Spleen (tissue), 13 donors: ENCODE measurements at places on chromosomes 3 and 15. TPM values are rescaled to one million over a fixed set of nuclear protein-coding genes. Genes with fewer than 3 reads are reported as not detected.

- no peak for DNase-seq
- peaks cover 98% of the 10 kb centered on the region for H3K4me1 ChIP-seq
- peaks cover 10% of the 10 kb centered on the region for H3K36me3 ChIP-seq
- H3K27me3 ChIP-seq = no peaks in the 10 kb centered on the region
- H3K4me3 ChIP-seq = no peak overlapping the region
- peak overlapping the region; percentile 94 for H3K27ac ChIP-seq
These were observed 2.9 kb downstream of the STOML1 start for GRCh38 chr15:73989001-73989798.

DNA sequence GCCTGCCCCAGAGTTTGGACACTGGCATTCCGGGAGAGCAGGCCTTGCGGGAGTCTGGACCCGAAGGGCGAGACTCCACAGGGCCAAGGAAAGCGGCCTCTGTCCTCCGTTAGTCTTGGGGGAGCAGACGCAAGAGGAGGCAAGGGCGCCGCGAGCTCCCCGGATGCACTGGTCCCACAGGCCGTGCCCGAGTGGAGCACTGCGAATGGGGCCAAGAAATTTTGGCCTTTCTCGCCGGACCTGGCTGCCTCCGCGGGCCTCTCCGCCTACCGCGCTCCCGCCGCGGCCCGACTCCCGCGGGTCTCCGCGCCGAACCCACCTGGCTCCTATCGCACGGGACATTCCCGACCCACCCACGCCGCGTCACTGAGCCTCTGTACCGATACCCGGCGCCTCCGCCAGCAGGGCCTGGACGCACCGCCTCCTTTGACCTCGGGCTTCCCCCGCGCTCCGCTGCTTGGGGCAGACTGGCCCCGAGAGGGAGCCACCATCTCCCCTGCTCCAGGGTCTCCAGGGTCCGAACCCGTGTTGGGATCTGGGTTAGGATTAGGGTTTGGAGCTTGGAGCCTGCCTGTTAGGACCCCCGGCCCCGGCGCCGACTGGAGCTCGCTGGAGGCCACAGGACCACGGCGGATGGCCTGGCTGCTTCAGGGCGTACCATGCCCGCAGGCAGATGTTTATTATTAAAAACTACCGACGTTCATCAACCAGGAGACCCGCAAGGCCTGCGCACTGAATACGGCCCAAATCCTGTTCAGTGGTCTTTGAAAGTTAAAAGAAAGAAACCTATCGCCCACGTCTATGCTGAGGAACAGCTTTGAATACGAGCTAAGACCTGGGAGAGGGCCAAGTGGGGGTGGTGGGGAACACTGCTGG, 11.7 kb downstream of the SHOX2 start:
- no peaks in the 10 kb centered on the region for H3K36me3 ChIP-seq
- no peak overlapping the region for H3K27ac ChIP-seq
- DNase-seq = peak; percentile 74
- peaks cover 97% of the 10 kb centered on the region for H3K27me3 ChIP-seq
- no peak overlapping the region for H3K4me3 ChIP-seq
- H3K4me1 ChIP-seq = peaks cover 24% of the 10 kb centered on the region

DNA sequence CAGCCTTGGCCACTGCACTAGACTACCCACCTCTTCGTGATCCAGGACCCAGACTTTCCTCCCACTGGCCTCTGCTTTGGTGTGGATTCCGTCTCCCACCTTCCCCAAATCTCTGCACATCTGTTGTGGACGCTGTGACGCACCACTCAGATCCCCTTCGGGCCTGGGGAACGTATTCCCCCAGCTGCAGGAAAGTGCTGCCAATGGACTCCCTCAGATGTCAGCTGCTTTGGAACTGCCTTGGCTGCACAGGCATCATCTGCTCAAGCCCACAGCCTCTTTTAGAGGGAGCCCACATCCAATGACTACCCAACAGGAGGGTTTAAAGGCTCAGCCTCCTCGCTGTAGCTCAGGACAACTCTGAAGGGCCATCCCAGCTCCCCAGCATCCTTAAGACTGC, 134.2 kb upstream of the RAD18 start:
- DNase-seq = no peak
- H3K36me3 ChIP-seq = no peaks in the 10 kb centered on the region
- no peak overlapping the region for H3K27ac ChIP-seq

GRCh38 chr15:98767692-98768091, 119.4 kb downstream of the IGF1R start:
- H3K36me3 ChIP-seq = no peaks in the 10 kb centered on the region
- H3K4me3 ChIP-seq = no peak overlapping the region
- DNase-seq = no peak
- H3K27me3 ChIP-seq = no peaks in the 10 kb centered on the region
- peaks cover 27% of the 10 kb centered on the region for H3K4me1 ChIP-seq

GRCh38 chr15:47870300-47870955, 153.1 kb downstream of the SEMA6D start:
- no peak for DNase-seq
- H3K36me3 ChIP-seq = no peaks in the 10 kb centered on the region
- no peaks in the 10 kb centered on the region for H3K27me3 ChIP-seq
- no peak overlapping the region for H3K4me3 ChIP-seq

DNA sequence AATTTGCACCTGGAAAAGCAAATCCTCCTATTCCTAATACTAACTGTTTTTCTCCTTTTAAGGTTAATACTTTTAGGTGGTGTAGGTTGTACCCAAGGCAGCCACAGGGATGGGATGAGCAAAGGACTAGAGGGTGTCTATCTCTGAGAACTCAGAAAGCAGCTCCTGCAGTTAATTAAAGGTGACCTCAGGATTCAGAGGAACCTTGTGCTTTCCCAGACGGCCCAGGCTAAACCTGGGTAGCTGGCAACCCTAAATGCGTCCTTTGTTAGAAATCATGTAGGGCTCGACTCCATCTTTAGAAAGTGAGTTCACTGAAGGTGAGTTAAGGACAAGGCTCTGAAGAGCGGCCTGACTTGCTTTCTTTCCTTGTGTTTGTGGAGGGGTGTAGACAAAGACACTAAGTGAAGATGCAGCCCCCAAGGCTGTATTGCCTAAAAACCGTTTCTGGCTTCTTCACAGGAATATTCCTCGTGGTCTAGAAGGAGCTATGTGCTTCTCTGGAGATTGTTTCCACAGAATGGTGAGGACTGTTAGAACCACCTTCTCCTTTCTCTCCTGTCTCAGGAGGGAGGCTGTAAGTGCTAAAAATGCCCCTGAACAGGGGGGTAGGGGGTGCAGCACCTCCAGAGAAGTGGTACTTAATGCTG, 14.9 kb downstream of the FNDC3B start:
- H3K36me3 ChIP-seq = no peaks in the 10 kb centered on the region
- peaks cover 41% of the 10 kb centered on the region for H3K4me1 ChIP-seq
- H3K4me3 ChIP-seq = no peak overlapping the region
- DNase-seq = no peak
- H3K27ac ChIP-seq = peak overlapping the region; percentile 68

DNA sequence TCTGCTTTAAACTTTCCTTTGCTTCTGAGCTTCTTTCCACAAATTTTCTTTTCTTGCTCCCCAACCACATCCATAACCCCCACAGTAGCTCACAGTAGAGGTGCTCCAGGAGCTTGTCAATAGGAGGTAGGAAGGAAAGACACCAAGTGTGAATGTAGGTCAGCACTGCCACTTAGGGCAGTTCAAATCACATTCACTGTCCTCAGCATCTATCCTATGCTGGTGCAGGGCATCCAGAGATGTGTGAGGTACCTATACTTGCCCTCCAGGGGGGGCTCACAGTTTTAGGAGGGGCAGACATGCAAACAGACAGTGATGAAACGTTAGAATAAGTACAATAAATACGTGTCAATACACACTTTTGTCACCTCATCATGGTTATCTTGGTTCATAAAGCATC, 1.5 kb upstream of the SPSB4 start:
- no peak overlapping the region for H3K27ac ChIP-seq
- H3K4me3 ChIP-seq = no peak overlapping the region
- DNase-seq = no peak
- H3K27me3 ChIP-seq = peaks cover 3% of the 10 kb centered on the region
- peaks cover 18% of the 10 kb centered on the region for H3K4me1 ChIP-seq
- no peaks in the 10 kb centered on the region for H3K36me3 ChIP-seq

DNA sequence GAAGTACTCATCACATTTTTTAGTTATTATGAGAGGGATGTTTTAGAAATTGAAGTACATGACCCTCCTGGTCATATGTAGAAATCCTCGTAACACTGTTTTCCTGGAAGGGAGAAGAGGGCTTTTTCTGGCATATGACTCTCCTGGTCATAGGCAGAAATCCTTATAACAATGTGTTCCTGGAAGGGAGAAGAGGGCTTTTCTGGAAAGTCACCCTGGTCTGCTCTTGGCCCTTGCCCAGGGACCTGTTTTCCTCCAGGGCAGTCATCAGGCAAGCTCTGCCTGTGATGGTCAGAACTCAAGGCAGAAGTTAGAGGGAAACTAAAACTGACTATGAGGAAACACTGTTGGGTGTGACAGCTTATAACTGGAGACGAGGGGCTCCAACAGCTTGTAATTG, 27.7 kb downstream of the LAMP3 start:
- H3K4me1 ChIP-seq = no peaks in the 10 kb centered on the region
- no peak overlapping the region for H3K27ac ChIP-seq
- no peaks in the 10 kb centered on the region for H3K27me3 ChIP-seq
- DNase-seq = no peak

GRCh38 chr15:46442901-46443590, 808.2 kb downstream of the SQOR start:
- H3K27ac ChIP-seq = peak overlapping the region; percentile 13
- H3K4me1 ChIP-seq = no peaks in the 10 kb centered on the region
- H3K4me3 ChIP-seq = no peak overlapping the region
- no peaks in the 10 kb centered on the region for H3K36me3 ChIP-seq
- no peaks in the 10 kb centered on the region for H3K27me3 ChIP-seq

DNA sequence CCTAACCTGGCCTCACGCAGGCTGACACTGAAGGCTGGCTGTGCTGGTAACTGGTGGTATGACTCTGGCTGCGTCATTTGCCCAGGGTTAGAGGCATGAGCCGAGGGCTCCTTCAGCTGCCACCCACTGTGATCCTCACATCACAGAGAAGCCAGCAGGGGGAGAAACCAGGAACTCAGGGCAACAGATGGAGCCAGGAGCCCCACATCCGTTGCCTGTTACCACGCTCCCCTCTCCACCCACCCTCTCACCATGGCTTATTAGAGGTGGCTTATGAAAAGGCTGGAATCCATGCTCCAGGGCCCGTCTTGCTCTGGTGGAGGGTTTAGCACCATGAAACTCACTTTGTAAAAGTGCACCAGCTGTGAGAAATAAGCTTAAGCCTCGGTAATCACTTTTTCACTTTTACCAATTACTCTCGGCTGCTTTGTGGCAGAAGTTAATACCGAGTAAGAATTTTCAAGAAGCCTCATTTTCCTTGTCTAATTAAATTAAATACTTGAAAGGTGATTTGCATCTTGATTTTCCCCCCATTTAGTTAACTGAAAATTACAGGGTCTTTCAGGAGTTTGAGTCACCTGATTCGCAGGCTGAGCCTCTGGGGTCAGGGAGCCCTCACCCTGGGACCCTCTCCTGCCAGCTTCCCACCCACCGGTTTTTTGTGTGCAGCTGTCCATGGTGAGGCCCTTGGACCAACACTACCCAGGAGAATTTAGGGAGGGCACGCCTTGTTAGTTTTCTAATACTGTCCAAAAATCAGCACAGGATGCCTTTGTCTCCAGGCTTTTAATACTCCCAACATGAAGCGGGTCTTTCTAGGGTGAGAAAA, 60.9 kb downstream of the ASB7 start:
- H3K27me3 ChIP-seq = peaks cover 10% of the 10 kb centered on the region
- DNase-seq = no peak
- H3K4me1 ChIP-seq = no peaks in the 10 kb centered on the region
- no peaks in the 10 kb centered on the region for H3K36me3 ChIP-seq
- no peak overlapping the region for H3K4me3 ChIP-seq

GRCh38 chr15:64912379-64913325, 950 bp downstream of the ANKDD1A start:
- peaks cover 24% of the 10 kb centered on the region for H3K4me1 ChIP-seq
- H3K36me3 ChIP-seq = no peaks in the 10 kb centered on the region
- H3K4me3 ChIP-seq = peak overlapping the region; percentile 49
- H3K27ac ChIP-seq = peak overlapping the region; percentile 79
- H3K27me3 ChIP-seq = peaks cover 6% of the 10 kb centered on the region
- DNase-seq = no peak

GRCh38 chr3:179376474-179376873, 29.0 kb downstream of the MFN1 start:
- H3K4me3 ChIP-seq = no peak overlapping the region
- no peak overlapping the region for H3K27ac ChIP-seq
- no peaks in the 10 kb centered on the region for H3K27me3 ChIP-seq
- no peaks in the 10 kb centered on the region for H3K4me1 ChIP-seq
- H3K36me3 ChIP-seq = peaks cover 35% of the 10 kb centered on the region
- DNase-seq = no peak

DNA sequence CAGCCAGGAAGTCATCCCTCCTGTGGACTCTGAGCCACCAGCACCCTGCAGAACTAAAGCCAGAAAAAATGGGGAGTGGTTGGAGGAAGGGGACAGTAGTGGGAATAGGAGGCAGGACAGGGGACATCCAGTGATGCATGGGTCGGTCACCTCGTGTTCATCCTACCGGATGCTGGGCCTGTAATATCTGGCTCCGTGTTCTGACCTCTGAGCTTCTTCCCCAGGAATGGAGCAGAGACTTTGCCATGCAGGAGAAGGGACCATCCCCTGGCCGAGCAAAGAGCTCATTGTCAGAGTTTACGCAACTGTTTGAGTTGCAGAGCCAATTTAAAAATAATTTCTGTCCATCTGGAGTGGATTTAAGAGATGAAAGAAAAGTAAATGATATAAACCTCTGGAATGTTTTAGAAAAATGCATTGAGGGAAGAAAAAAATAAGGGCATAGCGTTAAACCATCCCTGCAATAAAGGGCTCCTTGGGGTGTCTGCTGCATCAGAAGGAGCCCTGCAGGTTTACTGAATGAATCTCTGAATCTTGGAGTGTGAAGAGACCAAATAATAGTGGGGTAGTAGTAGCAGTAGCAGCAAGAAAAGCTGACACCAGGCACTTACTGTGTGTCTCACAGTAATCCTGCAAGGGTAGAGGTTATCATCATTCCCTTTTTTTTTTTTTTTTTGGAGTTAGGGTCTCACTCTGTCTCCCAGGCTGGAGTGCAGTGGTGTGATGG, 70.9 kb downstream of the AAGAB start:
- no peak overlapping the region for H3K4me3 ChIP-seq
- no peak overlapping the region for H3K27ac ChIP-seq
- peaks cover 97% of the 10 kb centered on the region for H3K36me3 ChIP-seq

GRCh38 chr15:95503107-95503506, 827.4 kb upstream of the NR2F2 start:
- no peak overlapping the region for H3K4me3 ChIP-seq
- H3K36me3 ChIP-seq = no peaks in the 10 kb centered on the region
- no peak overlapping the region for H3K27ac ChIP-seq
- no peaks in the 10 kb centered on the region for H3K4me1 ChIP-seq

DNA sequence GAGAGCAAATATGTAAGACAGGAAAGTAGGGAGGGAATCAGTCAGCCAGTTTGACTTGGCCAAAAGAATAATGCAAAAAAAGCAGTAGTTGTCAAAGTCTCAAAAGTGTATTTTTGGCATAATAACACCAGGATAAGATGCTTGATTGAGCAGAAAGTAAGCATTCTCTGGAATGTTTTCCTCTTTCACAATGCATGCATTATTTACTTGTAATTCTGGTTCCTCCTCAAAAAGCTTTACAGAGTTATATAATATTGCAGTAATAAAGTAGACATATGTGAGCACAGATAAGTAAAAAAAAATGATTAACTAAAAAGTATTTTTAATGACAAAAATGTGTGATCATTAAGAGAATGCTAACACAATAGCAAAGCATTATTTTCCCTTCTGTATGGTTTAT, 285.9 kb upstream of the BCHE start:
- no peaks in the 10 kb centered on the region for H3K27me3 ChIP-seq
- no peak overlapping the region for H3K27ac ChIP-seq
- DNase-seq = no peak
- no peak overlapping the region for H3K4me3 ChIP-seq
- no peaks in the 10 kb centered on the region for H3K36me3 ChIP-seq

The C3orf33 gene
- 2.2 TPM for total RNA-seq

The IRAK2 gene
- total RNA-seq = 10.3 TPM

The RBMS3 gene
- 53.8 TPM for total RNA-seq

The FBXL2 gene
- 2.0 TPM for total RNA-seq

The WNT5A gene
- 9.8 TPM for total RNA-seq
